ENCODE measurements at places on chromosomes 16 and 17.

- no peak for DNase-seq
Measured at GRCh38 chr17:77735566-77736198, 222.8 kb upstream of the TNRC6C start.

- DNase-seq, result no peak
Measured at GRCh38 chr17:55166506-55166905, 98.3 kb upstream of the HLF start.

GRCh38 chr17:16383216-16383615 lies 2.3 kb downstream of the UBB start:
- DNase-seq, result no peak

DNA sequence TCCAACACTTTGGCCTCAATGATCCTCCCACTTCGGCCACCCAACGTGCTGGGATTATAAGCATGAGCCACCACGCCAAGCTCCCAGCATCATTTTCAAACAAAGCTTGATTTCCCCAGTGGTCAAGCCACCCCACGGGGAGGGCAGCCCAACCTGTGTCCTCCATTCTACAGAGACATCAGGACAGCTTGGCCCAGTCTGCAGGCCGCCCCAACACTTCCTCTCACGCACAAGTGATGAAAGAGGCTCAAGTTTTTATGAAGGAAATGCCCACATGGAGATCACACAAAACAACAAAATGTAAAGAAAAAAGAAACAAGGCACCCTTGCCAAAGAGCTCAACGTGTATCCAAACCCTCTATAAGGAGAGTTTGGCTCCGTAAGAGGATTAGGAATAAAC lies 112.4 kb downstream of the XYLT1 start:
- DNase-seq, result no peak

GRCh38 chr17:60147553-60148223 lies 2.1 kb upstream of the CA4 start:
- no peak for DNase-seq

DNA sequence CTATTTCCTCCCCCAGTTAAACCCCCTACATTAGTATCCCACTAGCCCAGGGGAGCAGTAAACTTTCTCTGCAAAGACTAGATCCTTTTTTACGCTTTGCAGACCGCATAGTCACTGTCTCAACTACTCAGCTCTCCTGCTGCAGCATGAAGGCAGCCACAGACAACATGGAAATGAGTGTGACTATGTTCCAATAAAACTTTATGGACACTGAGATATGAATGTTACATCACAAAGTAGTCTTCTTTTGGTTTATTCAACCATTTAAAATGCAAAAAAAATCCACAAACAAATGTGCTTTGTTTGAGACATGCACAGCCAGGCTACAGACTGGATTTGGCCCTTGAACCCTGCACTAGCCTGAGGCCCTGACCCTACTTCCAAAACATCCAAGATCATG lies 1.9 kb upstream of the RNASEK start:
- no peak for DNase-seq

DNA sequence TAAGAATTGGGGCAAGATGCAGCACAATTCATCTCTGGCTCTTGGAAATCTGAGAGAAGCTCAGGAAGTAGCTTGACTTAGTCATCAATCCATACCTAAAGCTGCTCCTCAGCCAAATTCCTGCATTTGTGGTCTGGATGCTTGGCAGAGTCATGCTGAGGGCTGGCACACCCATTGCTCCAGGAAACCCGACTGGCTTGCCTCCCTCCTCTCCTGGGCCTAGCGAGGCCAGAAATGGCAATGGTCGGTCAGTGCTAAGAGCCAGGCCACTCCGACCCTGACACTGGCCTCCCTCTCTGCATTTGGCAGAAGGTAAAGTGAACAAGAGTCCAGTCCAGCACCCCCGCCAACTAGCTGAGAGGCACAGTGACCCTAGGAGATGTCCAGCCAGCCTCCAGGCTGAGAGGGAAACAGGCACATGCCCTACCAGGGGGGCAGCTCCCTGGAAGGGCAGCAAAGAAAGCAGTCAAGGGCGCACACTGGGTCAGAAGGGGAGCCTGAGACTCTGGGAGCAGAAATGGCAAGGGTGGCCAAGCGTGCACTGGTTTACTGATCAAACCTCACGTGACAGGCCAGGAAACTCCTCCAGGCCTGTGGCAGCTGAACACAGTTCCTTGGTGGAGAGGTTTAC lies 10.0 kb downstream of the POLDIP2 start:
- no peak for DNase-seq

GRCh38 chr16:88356727-88357199 lies 26.0 kb upstream of the ZNF469 start:
- no peak for DNase-seq

GRCh38 chr17:75685499-75685898 lies 18.4 kb downstream of the SAP30BP start:
- DNase-seq, result no peak

DNA sequence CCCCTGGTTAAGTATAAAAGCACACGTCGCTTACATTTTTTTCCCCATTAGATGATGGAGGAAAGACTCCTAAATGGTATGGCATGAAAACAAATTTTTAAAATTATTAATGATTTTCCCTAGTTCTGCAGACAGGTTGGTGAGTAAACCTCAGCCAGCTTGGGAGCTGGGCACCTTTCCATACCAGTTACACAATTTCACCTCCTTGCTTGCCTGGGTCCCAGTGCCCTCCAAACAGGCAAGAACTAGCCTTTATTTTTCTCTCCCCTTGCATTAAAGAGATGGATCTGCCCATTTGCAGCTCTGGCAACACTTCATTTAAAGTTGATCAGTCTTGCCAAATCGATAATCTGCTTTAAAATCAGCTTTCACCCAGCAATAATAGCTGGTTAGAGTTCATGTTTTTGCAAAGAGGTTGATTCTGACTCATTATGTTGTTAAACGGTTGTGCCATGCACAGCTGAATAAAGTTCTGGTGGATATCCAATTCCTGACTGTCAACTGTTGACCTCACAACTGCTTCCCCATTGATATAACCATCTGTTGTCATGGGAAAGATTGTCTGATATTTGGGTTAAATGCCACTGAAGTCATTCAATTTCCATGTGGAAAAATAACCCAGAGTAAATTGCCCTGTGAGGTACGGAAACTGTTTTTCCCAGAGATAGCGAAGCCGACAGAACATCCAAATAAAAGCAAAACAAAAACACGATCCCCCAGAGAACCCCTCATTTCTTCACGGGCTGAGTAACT lies 1.3 kb downstream of the C17orf58 start:
- DNase-seq, result no peak

GRCh38 chr17:325270-326009 lies 27.2 kb downstream of the RPH3AL start:
- DNase-seq, result no peak

- no peak for DNase-seq
Measured at GRCh38 chr16:31868691-31869167, 4.9 kb upstream of the ZNF267 start.

DNA sequence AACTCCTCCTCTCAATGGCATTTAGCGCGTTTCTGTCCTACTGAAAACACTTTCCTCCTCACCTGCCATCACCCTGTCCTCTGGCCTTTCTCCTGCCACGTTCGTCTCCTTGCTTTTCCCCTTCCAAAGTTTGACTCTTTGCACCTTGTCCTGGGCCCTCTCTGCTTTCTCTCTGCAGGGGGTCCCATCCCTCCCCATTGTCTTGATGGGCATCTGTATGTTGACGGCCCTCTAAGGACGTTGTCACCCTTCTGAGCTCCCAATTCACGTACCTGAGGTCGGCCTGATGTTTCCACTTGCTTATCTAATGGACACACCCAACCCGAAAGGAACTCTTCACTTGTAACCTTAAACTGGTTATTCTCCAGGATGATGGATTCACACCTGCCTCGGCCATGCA lies 170.4 kb downstream of the WSCD1 start:
- DNase-seq, result no peak

- no peak for DNase-seq
Measured at GRCh38 chr17:80888276-80889160, 103.1 kb upstream of the CHMP6 start.

- DNase-seq, result no peak
Measured at GRCh38 chr17:43105146-43105545, 20.0 kb downstream of the BRCA1 start.

DNA sequence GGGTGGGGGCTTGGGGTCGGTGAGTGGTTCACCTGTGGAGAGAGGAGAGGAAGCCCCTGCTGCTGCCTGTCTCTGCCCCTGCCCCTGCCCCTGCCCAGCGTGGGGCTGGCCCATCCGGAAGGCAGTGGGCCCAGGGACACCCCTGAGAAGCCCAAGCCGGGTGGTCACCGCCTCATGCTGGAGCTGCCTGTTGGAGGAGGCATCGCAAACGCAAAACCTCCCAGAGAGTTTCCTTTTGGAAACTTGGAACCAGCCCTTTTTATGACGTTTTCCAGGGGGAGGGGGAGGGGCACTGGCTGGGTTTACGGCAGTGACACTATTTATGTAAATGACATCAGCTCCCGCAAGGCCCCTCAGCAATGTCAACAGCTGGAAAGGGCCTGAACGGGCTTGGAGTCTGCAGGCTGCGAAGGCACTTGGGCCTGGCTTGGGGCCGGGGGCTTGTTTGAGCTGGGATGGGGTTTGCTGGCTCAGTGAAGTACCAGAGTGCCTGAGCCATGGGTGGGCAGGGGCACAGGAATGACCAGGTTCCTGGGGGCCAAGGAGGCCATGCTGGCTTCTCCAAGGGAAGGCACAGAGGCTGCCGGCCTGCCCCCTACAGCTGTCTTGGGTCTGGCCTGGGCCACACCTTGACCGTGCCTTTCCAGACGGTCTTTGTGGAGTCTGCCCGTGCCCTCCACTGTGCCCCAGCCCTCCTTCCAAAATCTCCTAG lies 219.5 kb downstream of the NTN1 start:
- no peak for DNase-seq
